ENCODE measurements at places on chromosomes 13 and 19.

DNA sequence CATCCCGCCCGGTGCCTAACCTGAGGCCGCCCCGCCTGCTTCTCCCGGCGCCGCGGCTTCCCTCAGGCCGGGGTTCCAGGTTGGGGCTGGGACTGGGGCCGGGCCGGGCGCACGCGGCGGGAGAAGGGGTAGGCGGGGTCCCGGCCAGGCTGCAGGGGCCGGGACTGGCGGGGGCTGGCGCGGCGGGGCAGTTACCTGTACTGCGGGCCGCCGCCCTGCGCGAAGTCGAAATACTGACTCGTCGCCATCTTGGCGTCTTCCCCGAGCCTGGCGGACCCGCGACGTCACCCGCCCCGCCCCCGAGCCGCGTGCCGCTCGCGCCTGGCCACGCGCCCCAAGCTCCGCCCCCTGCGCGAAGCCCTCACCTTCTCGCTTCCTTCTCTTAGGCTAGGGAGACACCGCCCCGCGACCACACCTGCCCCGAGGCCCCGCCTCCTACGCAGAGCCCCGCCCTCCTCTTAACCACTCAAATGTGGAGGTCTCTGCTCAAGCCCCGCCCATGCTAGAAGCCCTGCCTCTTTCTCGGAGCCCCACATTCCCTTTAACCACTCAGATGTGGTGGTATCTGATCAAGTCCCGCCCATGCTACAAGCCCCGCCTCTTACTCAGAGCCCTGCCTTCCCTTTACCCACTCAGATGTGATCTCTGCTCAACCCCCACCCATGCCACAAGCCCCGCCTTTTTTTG, at the start of gene ZFR2:
TSS of gene ZFR2 (minus strand) at position 269 of the 687 bp plus-strand sequence. CDS start at position 248, 21 bp downstream.
- peak; percentile 77 for DNase-seq

GRCh38 chr13:84187626-84188025, 305.4 kb upstream of the SLITRK1 start:
- DNase-seq: no peak

- no peak for DNase-seq
Observed at GRCh38 chr13:93146584-93147297, 79.9 kb upstream of the GPC6 start.

DNA sequence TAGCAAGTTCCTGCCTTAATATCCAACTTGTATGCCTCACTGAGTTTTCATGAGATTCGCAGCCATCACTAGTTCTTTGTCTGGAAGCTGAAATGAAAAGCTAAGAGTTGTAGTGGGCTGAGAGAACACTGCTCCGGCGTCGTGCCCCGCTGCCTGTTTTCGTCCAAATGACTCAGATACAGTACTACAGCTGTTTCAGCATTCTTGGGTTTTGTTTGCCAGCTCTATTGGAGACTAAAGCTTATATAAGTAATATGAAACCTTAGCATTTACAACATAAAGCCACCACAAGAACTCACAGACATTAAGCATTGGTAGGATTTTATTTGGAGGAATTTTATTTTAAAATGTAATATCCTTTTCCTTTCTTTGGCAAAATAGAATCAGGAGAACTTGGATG, 299.7 kb downstream of the DLEU7 start:
- no peak for DNase-seq

DNA sequence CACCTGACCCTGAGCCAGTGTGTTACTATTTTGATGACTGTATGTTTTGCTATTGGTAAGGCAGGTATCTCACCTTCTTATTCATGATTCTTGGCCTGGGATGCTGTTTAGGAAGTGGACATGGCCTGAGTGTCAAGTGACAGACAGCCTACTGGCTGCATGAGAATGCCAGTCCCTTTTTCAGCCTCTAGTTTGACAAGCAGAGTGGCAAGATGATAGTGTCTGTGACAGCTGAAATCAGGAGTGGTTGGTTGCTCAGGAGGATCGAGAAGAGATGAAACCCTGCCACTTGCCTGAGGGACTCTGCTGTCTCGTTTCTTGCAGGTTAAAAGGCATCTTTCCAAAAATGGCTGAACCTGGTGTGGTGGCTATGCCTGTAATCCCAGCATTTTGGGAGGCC, 7.1 kb upstream of the ELOF1 start:
- DNase-seq: no peak

- no peak for DNase-seq
Observed at GRCh38 chr19:54470991-54471782, 1.9 kb downstream of the CDC42EP5 start.

DNA sequence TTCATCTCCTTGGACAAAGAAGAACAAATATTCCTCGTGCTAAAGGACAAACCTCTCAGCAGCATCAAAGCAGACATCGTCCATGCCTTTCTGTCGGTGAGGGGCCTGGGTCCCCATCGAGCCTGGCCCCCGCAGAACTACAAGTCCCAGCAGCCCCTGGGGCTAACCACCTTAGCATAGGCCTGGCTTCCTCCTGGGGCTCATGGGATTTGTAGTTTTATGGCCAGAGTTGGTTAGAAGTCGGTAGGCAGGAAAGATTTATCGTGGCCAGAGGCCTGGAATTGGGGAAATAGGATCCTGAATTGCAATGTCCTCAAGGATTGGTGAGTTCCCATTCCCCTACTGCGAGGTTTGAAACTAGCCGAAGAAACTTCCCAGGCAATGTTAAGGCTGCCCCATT, 19.6 kb downstream of the TMEM150B start:
- DNase-seq: no peak

DNA sequence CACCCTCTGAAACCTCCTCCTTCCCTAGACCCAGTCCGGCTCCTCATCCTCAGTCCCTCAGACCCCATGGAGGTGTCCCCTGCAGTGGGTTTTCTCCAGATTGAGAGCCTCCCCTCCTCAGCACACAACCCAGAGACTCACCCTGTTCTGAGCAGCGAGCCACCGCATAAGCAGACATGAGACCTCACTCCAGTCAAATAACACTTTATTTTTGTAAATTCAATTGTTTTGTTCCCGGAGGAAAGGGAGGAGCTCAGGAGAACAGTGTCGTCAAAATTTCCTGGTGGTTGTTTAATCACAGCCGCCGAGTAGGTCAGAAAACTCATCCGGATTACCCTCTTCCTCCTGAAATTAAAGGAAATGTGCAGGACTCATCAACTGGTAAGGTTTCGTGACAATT, 57.5 kb downstream of the ERICH4 start:
- no peak for DNase-seq

- DNase-seq: no peak
Observed at GRCh38 chr13:51349016-51349415, 9.5 kb downstream of the SERPINE3 start.

DNA sequence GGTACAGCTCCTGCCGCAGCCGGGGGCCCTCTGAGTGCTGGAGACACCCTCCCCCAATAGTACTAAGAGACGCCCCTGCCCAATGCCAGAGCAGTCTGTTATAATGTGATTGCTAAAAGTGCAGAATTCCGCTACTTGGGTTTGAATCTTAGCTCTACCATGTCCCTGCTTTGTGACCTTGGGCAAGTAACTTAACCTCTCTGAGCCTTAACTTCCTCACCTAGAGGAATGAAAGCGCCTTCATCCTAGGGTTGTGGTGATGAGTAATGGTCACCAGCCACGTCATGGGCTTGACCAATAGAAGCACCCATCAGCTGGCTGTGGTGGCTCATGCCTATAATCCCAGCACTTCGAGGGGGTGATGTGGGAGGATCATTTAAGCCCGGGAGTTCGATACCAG, 6.5 kb downstream of the PLEKHG2 start:
- DNase-seq: no peak

DNA sequence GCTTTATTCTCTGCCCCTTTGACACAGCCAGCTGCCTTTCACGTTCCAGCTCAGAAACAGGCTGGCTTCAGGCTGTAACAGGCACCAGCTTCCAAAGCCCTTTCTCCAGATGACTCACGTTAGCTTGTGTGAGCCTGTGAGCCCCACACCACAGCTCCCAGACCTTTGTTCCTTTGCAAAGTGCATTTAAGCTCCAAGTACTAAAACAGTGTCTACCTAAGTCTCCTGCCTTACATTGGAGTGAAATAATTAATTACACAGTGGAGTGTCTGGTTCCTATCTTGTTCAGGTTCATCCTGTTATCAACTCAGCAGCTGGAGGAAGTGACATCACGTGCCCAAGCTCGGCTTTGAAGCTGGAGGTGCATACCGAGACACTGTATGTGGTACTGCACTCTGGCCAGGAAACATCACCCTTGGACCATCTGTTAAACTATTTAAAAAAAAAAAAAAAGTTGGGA, 475.8 kb downstream of the FOXO1 start:
- DNase-seq: no peak

DNA sequence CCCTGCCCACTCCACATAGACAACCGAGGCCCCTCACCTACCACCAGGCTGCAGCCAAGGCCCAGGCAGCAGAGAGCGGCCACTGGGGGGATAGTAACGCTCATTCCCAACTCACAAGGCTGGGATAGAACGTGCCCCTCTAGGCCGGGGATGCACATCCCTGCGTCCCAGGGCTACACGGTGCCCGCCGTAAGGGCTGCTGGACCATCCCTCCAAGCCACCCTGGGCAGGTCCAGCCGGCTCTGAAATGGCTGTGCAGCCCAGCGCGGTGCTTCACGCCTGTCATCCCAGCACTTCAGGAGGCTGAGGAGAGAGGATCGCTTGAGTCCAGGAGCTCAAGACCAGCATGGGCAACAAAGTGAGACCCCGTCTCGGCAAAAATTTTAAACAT, 3.2 kb downstream of the REXO1 start:
- DNase-seq: no peak
